ENCODE measurements at places on chromosomes 4 and X. TPM values are rescaled to one million over a fixed set of nuclear protein-coding genes. Genes with fewer than 3 reads are reported as not detected.

GRCh38 chrX:36334572-36334971, 415.0 kb downstream of the CFAP47 start:
- DNase-seq: no peak

- DNase-seq: no peak
Measured at GRCh38 chr4:18529482-18529881, 507.9 kb upstream of the LCORL start.

DNA sequence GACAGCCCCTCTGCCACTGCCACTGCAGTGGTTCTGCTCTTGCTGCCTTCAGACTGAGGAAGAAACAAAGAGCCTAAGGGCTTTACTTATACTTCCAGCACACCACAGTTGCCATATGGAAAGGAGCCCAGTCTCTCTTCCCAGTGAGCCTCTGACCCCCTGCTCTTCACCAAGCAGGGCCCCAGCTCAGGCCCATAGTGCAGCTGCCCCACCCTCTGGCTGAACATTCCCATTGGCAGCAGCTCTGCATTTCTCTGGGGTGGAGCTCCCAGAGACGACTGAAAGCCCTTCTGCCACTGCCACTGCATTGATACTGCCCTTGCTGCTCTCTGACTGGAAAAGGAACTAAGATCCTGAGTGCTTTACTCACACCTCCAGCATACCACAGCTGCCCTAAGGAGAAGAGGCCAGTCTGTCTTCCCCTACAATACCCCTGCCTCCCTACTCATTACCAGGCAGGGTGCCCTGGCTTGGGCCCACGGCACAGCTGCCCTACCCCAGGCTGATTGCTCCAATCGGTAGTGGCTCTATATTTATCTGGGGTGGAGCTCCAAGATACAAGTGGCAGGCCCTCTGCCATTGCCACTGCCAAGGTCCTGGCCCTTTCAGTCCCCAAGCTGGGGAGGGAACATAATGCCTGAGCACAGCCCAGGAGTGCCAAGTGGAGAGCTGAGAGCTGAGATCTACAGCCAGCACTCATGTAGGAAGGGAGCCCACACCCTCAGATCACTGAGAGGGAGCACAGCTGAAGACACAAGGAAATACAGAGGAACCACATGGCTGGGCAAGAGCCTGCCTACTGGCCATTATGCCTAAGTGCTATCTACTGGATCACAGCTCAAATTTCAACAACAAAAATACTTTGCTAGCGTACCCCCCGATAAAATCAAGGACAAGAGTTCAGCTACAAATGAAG, 36.0 kb downstream of the AWAT2 start:
- DNase-seq: no peak

GRCh38 chr4:6308899-6309643, 39.4 kb downstream of the WFS1 start:
- no peak for DNase-seq

GRCh38 chr4:120526033-120526432, 396.5 kb downstream of the PRDM5 start:
- no peak for DNase-seq

GRCh38 chrX:68533656-68534055, 34.8 kb downstream of the YIPF6 start:
- no peak for DNase-seq

DNA sequence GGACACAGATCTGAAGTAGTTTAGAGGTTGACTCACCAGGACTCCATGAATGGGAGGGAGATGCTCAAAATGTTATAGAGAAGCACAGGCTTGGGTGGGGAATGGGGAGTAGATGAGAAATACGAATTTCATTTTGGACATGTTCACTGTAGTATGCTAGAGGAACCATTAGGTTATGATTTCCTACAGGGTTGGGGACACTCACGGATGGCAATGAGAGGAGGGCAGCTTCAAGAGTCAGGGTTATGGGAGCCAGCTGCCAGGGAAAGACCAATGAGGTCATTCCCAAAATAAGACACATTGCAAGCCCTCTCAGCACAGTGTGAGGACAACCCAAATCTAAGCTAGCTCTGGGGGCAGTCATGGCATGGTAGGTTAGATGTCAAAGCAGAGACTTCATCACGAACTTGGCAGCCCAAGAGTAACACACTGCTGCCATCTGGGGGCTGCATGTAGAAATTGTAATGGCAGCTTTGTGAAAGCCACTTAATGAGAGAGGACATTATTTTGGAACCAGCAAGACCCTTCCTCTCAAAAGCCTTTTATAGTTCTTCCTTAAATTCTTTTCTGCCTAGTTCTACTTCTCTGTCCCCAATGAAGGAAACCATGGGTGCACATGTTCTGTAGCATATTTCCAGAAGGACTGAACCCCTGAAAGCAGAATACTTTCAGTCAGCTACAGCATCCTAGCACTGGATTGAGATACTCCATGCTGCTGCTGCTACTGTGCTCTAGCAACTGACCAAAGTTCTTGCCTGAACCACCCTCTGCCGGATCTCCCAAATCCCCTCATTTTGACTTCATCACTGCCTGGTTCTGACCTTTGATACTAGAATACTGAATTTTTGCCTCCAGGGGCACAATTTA, 16.2 kb upstream of the ZCCHC12 start:
- DNase-seq: peak; percentile 40

GRCh38 chr4:3254302-3255131, 5.6 kb downstream of the MSANTD1 start:
- DNase-seq: no peak

DNA sequence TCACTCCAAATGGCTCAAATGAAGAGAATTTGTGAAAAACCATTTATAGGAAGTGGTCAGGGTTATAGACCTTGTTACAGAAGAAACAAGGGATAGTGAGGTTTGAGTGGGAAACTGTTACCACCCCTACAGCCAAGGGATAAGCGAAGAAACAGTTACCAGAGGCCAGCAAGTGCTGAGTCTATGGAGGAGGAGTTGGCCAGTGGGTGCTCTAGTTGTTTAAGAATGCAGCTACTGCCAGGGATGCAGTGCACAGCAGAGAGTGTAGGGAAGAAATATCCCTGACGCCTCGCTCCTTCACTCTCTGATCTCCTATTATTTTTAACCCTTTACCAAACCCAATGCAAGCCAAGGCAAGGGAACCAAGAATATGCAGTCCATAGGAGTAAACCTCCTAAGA, 15.2 kb upstream of the SYTL4 start:
- DNase-seq: no peak

DNA sequence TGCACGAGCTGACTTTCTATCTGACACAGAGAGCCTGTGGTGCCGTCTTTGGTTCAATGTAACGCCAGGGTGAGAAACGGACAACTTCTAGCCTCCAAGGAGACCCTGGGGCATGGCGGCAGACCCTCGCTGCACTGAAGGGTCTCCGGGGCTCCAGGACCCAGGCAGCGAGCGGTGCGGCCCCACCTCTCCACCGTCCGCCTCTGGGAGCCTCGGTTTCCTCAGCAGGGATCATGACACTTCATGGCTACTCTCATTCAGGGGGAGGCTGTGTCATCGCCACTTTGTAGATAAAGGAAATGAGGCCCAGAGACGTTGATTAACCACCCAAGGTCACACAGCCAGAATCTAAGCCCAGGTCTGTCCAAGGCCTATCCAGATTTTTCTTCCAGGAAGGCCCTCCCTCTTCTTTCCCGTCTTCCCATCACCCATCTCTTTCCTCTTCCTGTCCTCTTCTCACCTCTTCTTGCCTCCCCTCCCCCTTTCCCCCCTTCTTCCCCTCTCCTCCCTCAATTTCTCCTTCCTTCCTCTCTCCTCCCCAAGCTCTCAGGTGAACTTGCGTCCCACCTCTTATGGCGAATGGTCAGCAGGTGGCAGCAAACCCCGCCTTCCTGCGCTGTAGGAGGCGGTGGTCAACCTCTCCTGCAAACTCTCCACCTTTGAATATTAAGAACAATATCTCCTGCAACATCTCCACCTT, 69.3 kb upstream of the HMX1 start:
- DNase-seq: no peak

- no peak for DNase-seq
Measured at GRCh38 chr4:113285501-113285900, 236.0 kb downstream of the ANK2 start.

- DNase-seq: no peak
Measured at GRCh38 chrX:135087867-135088266, 32.5 kb downstream of the ETDB start.

- DNase-seq: no peak
Measured at GRCh38 chr4:60656171-60656570, 544.0 kb upstream of the ADGRL3 start.

DNA sequence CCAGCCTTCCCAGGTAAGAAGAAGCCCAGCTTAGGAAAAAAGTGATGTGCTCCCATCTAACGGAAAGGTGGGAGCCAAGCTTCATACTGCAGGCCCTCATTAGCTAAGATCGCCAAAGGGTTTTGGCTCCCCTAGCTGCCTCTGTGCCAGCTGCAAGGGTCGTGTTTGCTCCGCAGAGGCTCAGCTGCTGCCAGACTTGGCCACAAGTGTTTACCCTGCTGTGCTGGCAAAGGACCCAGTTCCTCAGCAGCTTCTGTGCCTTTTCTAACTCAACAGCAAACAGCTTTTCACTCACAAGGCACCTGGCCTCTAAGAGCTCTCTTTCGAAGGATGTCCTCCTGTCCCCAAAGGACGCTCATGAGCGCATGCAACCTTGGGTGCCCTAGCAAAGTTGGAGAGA, 12.2 kb upstream of the VMA21 start:
- no peak for DNase-seq

DNA sequence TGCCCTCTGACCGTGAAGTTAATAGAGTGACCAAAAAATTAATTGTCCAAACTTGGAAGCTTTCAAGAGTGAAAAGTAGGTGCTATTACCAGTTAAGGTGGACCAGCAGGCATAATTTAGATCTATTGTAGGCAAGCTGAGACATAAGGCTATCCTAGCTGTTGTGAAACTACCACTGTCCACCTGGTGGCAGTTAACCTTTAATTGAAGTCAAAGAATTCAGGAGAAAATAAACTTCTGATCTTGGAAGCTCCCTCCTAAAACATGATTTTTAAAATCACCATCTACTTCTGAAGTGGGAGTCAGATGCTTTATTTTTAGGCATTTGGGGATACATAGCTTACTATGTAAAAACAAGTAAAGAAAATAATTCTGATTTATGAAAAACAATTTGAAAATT, 636.3 kb upstream of the HTR2C start:
- DNase-seq: no peak

DNA sequence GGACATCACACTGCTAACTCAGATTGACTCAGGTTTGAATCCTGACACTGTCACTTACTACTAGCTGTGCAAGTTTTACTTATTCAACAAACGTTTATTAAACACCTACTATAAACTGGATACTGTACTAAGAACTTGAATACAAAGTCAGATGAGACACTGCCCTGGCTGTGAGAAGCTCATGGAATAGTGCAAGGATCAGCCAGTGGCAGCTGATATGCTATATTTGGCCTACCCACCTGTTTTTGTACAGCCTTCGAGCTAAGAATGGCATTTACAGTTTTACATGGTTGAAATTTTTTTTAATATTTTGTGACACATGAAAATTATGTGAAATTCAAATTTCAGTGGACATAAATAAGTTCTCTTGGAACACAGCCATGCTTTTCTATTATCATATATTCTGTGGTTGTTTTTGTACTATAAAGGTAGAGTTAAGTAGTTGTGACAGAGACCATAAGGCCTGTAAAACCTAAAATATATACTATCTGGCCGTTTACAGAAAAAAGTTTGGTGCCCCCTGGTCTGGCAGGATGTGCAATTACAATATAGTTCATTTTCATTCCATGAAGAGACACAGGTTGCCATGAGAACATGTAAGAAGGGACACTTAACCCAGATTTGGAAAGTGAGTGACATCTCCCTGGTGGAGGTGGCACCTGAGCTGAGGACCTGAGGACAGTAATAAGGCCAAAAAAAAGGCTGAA, 3.4 kb upstream of the SEC24D start:
- no peak for DNase-seq

DNA sequence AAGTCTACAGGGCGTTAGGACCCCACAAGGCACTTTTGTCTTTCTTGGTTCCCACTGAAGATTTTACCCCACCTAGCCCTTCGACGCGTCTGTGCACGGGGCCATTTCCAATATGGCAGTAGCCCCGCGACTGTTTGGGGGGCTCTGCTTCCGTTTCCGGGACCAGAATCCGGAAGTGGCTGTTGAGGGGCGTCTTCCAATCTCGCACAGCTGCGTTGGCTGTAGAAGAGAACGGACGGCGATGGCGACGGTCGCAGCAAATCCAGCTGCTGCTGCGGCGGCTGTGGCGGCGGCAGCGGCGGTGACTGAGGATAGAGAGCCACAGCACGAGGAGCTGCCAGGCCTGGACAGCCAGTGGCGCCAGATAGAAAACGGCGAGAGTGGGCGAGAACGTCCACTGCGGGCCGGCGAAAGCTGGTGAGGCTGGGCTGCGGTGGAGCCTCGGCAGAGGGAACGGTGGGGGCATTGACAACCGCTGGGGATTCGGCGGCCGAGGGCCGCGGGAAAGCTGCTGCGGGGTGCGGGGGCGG, at the start of gene USP11:
USP11 (plus strand) TSS at position 207 of the 530 bp plus-strand sequence; CDS start at position 242, 35 bp downstream.
- peak; percentile 64 for DNase-seq

GRCh38 chr4:94342694-94343093, at the start of gene HPGDS:
Gene HPGDS (minus strand): TSS chr4:94342836. CDS start chr4:94334629, 8,207 bp downstream.
- no peak for DNase-seq

GRCh38 chr4:70443329-70443728, 28.7 kb upstream of the MUC7 start:
- no peak for DNase-seq

DNA sequence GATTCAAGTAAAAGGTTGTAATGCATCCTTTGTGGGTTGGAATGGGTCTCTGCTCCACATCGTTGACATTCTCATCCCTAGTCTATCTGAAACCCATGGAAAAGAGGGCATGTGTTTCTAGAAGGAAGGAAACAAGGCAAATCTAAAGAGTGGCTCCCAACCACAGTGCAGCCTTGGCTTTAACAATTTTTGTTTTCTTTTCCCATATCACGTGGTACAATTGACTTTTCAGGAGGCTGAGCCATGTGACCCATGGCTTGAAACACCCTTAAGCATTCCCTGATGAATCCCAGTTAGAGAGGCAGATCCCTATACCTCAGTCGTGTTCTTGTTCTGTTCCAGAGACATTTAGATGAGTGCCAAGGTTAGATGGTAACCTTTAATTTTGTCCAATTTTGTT, 12.8 kb downstream of the DCUN1D4 start:
- DNase-seq: no peak

DNA sequence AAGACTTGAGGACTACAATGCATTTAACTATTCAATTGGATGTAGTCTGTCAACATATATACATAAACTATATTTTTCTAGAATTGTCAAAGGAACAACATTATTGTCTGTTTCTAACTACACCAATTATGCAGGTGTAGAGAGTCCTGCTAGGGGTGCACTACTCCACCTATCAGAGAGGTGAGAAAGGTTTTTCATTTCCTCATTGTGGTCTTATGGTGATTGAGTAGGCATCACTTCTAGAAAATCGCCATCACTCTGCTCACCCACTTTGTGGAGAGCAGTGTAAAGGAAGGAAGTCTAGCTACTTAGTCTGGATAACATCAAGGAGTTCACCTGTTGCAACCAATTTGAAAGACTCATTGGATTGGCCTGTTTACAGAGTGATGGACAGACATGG, 4.4 kb upstream of the ADH1C start:
- no peak for DNase-seq

Gene NHSL2
- polyA plus RNA-seq: 0.31 TPM

Gene CDKL2
- polyA plus RNA-seq: not detected

Gene NPNT
- polyA plus RNA-seq: not detected

Gene CD38
- 12.8 TPM for polyA plus RNA-seq

Gene EFHC2
- polyA plus RNA-seq: not detected

Gene MAEA
- polyA plus RNA-seq: 46.1 TPM

Gene NXT2
- 25.6 TPM for polyA plus RNA-seq

Gene NPY2R
- polyA plus RNA-seq: not detected

Gene VCX2
- not detected for polyA plus RNA-seq

Gene MEPE
- not detected for polyA plus RNA-seq

Gene GABRB1
- polyA plus RNA-seq: not detected

Gene SSX2
- not detected for polyA plus RNA-seq

Gene GABRG1
- not detected for polyA plus RNA-seq

Gene KDR
- polyA plus RNA-seq: not detected

Gene RAB9B
- polyA plus RNA-seq: 0.57 TPM

Gene SLC39A8
- polyA plus RNA-seq: 18.6 TPM
